Activated CD8-positive, alpha-beta memory T cell treated with anti-CD3 and anti-CD28 coated beads, Interleukin-2, amount 50 U/mL, for 4 hours (primary cell): ENCODE measurements at places on chromosomes 1 and 21.

- no peak for DNase-seq
Observed at GRCh38 chr1:14661222-14661621, 62.7 kb downstream of the KAZN start.

DNA sequence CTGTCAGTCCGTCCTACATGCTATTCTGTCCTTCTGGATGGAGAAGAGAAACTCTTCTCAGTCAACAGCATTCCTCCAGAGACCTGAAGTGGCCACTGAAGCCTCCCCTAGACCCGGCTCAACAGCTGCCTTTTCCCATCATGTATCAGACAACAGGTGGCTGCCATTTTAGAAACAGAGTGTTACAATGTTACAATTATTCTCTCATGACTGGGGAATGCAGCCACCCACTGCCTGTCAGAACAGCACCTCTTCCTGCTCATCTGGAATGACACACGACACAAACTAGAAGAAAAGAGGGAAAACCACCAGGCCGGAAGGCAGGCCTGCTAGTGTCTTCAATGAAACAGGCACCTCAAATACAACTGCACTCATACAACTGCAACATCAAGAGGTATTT is 105.3 kb downstream of the PGBD5 start:
- DNase-seq = no peak

GRCh38 chr1:179126338-179127060 is 44.6 kb downstream of the TOR3A start:
- no peak for DNase-seq

DNA sequence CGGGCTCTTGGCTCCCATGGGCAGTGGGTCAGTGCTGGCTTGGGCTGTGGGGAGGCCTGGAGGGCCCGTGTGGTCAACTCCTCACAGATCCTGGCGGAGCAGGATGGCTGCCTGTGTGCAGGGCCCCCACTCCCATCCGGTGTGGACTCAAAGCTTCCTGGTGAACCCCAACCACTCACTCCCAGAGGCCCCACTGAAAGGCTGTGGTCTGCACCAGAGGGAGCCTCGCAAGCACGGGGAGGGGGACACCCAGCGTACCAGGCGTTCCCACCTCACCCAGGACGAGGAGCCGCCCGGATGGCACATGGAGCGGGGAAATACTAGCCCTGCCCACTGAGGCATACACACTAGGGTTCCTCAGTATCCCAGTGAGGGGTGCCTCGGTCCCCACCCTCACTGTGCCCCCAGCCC is 75.4 kb upstream of the ACTRT2 start:
- DNase-seq = no peak

DNA sequence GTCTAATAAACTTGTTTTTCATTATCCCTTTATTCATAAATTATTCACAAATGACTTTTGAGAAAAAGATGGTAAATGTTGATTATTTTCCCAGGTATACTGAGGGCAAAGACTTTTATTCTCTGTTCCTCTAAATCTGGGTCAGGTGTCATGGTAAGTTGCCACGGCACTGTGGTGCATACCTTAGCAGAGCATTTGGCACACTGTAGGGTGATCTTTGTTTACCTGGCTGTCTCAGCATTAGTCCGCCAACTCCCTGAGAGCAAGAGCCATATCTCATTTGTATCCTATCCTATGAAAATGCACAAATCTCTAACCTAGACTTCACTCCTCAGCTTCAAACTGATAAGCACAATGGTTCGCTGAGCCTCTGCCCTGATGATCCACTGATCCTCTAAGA is 24.9 kb downstream of the GDAP2 start:
- no peak for DNase-seq

- no peak for DNase-seq
Observed at GRCh38 chr1:53949023-53949990, 3.2 kb downstream of the LRRC42 start.

- no peak for DNase-seq
Observed at GRCh38 chr1:50208756-50209155, 100.0 kb downstream of the ELAVL4 start.

DNA sequence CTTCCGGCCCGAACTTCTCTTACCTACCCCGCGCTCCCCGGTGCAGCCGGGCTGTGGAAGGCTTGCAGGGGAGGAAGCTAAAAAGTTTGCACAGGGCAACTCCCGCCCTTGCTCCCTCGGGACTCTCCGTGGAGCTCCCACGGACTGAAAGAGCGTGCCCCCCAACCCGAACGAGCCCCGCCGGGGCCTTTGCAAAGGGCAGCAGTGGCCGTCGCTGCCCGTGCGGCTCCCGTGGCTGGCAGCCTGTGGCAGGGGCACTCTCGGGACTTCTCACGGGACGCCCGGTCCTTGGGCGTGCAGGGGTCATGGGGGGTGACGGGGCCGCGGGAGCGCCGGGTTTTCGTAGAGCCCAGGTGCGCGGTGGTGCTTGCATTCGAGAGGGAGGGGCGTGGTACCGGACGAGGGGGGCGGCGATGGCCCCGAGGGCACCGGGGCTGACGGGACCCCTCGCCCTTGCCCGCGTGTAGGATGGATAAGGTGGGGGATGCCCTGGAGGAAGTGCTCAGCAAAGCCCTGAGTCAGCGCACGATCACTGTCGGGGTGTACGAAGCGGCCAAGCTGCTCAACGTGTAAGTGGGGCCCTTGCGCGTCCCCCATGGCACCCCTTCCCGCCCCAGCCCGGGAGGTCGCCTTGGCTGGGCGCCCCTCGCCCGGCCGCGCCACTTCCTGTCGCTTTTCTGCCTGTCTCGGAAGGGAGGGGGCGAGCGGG is 711 bp downstream of the GADD45A start:
- peak; percentile 74 for DNase-seq

DNA sequence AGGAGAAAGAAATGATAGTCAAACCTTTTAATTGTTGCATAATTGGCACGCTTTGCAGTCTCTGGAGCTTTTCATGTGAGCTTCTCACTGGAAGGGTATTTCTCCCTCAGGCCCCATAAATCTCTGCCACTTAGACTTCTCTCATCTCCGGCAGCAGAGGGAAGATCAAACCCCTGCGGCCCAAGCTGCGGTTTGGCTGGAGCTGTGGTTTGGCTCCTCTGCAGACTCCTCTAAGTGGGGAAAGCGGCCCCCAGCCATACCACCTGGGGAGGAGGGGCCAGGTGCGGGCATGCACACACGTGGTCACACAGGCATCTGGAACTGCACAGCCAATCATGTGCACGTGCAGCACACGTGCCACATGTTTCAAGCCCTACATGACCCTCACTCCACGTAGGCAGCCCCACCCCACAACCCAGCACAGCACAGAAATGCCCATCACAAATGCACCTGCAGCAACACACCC is 58.3 kb downstream of the UBE2T start:
- no peak for DNase-seq

DNA sequence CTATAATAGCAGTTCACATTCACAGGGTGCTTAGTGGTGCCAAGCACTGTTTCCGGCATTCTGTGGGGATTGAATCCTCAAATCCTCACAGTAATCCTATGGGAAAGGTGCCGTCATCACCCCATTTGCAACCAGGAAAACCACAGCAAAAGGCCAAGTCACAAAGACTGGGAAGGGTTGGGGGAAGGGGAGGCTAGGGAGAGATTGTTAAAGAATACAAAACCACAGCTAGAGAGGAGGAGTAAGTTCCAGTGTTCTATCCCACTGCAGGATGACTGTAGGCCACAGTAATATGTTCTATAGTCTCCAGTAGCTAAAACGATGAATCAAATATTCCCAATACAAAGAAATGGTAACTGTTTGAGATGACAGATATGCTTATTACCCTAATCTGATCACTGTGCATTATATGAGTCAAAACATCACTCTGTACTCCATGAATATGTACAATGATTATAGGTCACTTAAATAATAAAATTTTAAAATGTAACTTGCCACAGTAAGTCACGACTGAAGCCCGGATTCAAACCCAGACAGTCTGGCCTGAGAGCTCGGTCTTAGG is 256.8 kb downstream of the TOMM20 start:
- DNase-seq = no peak

DNA sequence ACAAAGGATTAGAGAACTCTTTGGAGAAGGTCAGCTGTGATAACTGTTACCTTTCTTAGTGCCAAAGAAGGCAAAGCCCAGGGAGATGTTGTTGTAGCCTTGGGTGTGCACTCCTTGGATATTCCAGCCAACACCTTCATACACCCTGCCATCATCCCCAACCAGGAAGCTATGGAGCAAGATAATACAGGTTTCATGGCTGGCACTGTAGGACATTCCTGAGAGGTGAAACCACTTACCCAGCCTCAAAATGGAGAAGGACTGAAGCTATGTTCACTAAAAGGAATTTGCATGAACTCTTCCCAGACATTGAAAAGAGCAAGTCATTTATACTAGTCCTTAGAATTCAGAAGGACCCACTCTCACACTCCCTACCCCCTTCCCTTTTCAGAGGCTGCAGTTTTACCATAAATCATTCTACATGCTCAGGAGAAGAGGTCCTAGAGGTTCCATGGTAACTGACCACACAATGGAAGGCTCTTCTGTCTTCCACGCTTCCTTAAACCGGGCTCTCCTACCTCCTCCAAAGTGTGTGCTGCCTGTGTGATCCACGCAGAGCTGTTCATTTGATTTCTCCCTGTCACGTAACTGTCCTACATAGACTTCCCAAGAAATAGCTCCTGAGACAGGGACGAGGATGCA is 5.5 kb downstream of the PGLYRP4 start:
- no peak for DNase-seq

- no peak for DNase-seq
Observed at GRCh38 chr1:38973659-38974437, 17.2 kb upstream of the AKIRIN1 start.

DNA sequence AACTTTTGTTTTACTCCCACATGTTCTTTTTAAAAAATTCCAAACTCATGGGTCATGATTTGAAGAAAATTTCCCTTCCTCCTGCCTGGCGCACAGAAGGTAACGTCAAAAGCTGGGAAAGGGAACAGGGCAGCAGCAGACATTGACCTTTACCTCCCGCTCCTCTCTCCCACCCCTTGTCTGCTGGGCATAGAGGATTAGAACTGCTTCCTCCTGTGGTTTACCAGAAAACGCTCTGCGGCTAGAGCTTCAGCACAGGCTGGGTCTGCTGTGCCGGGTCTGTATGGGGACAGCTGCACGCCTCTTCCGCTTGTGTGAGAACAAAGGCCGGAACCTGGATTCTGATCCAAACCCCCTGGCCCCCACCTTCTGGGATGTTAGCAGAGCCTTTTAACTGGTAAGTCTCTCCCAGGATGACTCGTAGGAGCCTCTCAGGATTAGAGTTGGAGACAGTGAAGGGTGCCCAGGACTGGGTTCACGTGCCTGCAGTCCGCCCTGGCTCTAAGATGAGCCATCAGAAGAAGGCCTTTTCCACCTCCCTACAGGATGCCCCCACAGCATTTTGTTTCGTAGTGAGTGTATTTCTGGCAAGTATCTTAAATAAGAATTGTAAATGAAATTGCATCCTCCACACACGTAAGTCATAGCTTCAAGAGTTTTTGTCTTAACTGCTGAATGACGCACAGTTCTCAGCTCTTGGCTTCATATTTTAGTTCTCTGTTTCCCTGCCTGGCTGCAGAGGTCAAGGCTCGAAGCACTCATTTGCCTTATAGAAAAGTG is 5.2 kb downstream of the H6PD start:
- DNase-seq = peak; percentile 40

GRCh38 chr1:177784936-177785335 is 184.9 kb downstream of the SEC16B start:
- DNase-seq = no peak

DNA sequence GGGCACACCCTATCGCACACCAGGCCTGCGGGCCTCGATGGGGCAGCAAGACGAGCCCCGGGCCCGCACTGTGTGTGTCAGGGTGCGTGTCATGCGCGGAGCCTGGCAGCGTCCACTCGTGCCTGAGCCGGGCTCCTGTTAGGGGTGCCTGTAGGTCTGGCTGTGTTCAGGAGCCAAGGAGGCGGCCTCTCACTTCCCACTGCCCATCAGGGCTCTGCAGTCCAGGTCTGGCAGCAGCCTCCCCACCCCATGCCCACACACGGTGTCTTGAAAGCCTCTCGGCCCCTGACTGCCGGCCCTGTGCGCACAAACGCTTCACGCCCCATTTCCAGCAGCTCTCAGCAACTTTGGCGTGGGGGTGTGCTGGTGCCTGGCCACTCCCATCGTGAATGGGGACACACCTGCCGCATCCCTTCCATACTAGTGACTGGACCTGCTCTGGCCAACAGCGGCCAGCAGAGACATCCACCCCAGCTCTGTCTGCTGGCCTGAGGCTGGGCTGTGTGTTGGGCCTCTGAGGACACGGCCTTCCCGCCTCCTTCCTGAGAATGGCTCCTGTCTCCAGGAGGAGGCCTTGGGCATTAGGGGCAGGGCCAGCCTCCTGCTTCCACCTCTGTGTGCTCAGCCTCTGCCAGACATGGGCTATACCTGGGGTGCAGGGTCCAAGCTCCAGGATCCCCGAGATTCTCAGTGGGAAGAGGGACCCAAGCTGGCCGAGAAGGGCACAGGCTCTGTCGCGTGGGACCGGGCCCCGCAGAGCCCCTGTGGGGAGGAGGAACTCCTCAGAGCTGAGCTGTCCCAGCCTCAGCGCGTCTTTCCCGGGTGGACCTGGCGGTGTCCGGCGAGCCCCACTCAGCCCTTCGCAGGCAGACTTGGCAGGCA is 41.8 kb upstream of the ACTRT2 start:
- DNase-seq = no peak

GRCh38 chr1:165207853-165208515 is 148.5 kb downstream of the LMX1A start:
- no peak for DNase-seq

- no peak for DNase-seq
Observed at GRCh38 chr1:160040476-160040875, 8.7 kb upstream of the PIGM start.

DNA sequence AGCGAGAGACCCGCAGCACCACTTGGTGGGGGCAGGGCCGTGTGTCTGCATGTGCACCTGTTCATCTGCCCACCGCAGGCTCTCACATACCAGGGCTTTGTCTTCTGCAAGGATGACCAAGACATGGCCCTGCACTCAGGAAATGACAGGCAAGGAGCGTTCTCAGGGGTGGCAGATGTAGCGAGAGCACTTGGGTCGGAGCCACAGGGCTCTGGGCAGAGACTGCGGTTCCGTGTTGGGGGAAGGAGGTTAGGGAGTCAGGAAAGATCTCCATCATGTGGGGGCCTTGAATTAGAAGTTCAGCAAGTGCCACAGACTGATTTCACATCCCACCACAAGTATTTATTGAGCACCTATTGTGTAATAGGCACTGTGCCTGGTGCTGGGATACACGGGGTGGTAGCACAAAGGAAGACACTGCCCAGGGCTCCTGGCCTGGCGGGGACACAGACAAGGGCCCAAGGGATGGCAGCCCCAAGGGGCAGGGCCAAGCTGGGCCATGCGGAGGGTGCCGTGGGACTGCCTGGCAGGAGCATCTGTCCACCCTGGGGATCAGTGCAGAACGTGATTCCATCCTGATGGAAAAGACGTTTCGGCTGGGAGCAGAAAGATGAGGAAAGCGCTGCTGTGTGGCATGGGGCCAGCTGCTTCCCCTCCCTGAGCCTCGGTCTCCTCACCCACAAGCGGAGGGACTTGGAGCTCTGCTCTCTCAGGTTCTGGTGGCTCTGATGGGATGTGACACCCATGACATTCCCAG is 11.4 kb upstream of the SPSB1 start:
- no peak for DNase-seq

DNA sequence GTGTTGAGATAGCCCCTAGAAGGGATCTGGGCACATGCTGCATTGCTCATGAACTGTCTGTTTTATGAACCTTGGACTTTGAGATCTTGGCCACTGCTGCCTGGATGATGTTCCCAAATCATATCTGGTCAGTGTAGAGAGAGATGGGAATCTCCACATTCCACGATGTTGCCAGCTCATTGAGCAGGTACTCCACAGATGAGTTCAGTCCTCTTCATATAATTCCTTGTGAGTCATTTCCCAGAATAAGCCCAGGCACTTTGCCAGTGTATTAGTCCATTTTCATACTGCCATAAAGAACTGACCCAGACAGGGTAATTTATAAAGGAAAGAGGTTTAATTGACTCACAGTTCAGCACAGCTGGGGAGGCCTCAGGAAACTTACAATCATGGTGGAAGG is 254.0 kb upstream of the RUNX1 start:
- DNase-seq = no peak
